ENCODE measurements at places on chromosomes 1 and 21. TPM values are rescaled to one million over a fixed set of nuclear protein-coding genes. Genes with fewer than 3 reads are reported as not detected.

TP73 gene
- 2.1 TPM for total RNA-seq

SPATA17 gene
- total RNA-seq, result 0.30 TPM

PRKAA2 gene
- total RNA-seq, result 0.53 TPM

CDA gene
- 24.3 TPM for total RNA-seq

TEX38 gene
- total RNA-seq, result not detected

SPSB1 gene
- 10.4 TPM for total RNA-seq

NBPF10 gene
- 0.70 TPM for total RNA-seq

KCND3 gene
- 0.08 TPM for total RNA-seq

APOBEC4 gene
- total RNA-seq, result not detected

LCE2A gene
- total RNA-seq, result not detected

RIMKLA gene
- not detected for total RNA-seq

All from hair follicular keratinocyte (primary cell).